ENCODE measurements at places on chromosomes 3 and 15. TPM values are rescaled to one million over a fixed set of nuclear protein-coding genes. Genes with fewer than 3 reads are reported as not detected.

Gene STAB1
- under 0.01 TPM for total RNA-seq

Gene TICRR
- total RNA-seq = 1.2 TPM

Gene CIDEC
- not detected for total RNA-seq

Gene CHRFAM7A
- total RNA-seq = 0.26 TPM

Gene GPR62
- under 0.01 TPM for total RNA-seq

Gene MEX3B
- 8.1 TPM for total RNA-seq

Gene KCNMB2
- 0.17 TPM for total RNA-seq

Gene SLC25A26
- total RNA-seq = 21.6 TPM

Gene PIGZ
- 0.51 TPM for total RNA-seq

Data from fibroblast of lung (primary cell).